ENCODE measurements at places on chromosomes 5 and 9.

- no peak for DNase-seq
Measured at GRCh38 chr5:110094548-110094947, 404.8 kb downstream of the MAN2A1 start.

DNA sequence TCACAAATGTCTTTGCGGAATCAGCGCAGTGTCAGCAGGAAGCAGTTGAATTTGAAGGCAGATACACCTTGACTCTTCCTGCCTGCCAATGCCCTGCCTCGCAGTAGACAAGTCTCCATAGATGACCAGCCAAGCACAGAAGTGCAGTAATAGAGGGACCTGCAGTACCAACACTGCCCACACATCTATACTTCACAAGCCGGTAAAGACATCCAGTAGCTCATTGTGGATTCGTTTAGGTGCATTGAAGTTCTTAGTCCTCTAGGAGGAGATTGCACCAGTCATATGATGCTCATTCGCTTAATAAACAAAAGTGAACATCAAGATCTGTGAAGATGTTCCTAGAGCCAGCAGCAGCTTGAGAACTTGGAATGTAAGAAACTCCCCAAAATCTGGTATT, 7.1 kb upstream of the IFNA2 start:
- DNase-seq = no peak

DNA sequence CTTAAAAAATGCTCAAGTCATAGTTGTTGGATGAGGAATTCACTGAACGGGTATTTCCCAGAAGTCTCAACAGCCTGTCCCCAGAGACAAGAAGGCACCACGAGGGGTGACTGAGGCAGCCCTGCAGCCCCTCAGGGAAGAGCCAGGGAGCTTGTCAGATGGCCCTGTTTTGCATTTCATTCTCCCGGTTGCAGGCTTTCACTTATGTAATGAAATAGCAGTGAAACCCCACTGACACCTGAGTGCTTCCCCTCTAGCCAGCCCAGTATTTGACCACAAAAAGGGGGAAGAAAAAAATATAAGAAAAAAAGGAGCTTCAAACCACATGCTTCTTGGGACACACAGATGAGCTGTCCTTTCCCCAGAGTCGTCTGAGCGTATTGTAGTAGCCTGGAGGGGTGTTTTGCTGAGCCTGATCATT, 75.3 kb upstream of the IL12B start:
- DNase-seq = no peak

- no peak for DNase-seq
Measured at GRCh38 chr9:105431424-105432246, 16.2 kb upstream of the FSD1L start.

Measured in body of pancreas (tissue), 4 donors.